ENCODE measurements at places on chromosomes 1 and 21.

DNA sequence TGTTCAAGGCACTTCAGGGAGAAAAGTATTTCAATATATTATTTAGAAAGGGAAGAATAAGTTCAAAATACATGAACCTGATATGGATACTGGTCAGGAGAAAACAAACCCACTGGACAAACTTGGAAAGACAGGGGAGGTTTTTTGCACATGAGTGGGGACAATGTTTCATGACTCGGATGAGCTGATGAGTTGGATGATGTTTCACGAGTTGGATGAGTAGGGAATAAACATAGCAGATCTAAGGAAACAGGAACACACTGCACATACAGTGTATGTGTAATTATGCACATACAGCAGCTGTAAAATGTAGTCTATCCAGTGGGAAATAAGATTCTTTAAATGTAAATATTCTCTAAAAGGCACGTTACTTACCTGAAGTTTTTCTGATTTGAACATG, 682.9 kb upstream of the ADAMTS5 start:
- DNase-seq, result no peak

DNA sequence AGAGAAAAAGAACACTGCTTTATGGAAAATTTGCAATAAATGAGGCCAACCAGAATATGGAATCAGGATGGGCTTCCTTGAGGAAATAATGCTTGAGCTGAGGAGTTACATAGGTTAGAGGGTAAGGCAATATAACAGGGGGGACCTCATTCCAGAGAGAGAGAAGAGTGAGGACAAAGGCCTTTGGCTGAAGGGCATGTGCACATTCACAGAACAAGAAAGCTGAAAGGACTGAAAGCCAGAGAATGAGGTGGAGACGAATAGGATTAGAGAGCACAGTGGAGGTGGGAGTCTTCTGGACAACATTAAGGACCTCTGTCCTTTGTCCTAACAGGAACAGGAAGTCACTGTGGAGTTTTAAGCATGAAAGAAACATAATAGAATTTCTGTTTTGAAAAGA, 60.7 kb upstream of the MROH9 start:
- DNase-seq, result no peak

DNA sequence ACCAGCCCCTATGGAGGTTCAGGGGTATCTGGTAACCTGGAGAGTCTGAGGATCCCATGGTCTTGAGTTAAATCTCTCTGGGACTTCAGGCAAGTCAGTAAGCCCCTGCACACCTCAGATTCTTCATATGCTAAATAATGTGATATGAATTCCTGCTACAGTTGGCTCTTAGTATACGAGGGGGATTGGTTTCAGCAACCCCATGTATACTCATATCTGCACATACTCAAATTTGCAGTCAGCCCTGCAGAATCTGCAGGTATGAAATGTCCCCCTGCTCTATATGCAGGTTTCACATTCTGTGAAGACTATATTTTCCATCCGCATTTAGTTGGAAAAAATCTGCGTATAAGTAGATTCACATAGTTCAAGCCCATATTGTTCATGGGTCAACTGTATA, 136.6 kb downstream of the TOMM20 start:
- DNase-seq, result no peak

- DNase-seq, result no peak
Measured at GRCh38 chr1:91836331-91837040, 49.5 kb downstream of the TGFBR3 start.

DNA sequence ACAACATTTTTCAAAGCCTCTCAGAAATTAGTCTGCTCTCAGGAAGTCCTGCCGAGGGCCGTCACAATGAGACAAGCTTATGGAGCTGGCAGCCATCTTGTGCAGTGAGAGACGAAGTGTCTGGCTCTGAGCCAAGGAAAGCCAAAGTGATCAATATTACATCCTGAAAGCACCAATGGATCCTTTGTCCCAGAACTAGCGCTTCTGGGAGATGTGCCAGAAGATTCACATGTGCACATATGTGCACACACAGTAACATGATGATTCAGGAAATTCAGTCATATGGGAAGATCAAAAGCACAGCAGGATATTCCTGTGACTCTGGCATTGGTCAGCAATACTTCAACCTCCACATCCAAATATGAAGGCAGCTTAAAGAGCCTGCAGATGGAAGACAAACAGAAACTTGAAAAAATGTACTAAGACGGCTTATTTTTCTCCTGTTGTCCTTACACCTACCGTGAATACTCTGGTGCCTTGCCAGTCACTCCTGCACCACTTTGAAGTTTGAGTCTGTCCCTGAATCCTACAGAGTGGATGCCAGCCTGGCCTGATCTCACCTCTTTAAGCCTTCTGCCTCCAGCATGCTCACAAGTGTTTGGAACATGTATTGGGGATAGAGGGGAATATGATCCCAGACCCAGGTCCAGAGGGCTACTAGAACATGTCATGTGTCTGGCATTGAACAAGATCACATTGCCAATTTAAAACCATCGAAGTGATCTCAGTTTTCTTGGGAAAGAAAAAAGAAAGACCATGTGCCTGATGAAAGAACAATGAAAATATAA, 44.5 kb upstream of the PRRX1 start:
- DNase-seq, result no peak

GRCh38 chr1:217495249-217495648, 135.6 kb downstream of the GPATCH2 start:
- no peak for DNase-seq

- peak; percentile 61 for DNase-seq
Measured at GRCh38 chr1:154999571-155000410, 2.8 kb upstream of the ZBTB7B start.

DNA sequence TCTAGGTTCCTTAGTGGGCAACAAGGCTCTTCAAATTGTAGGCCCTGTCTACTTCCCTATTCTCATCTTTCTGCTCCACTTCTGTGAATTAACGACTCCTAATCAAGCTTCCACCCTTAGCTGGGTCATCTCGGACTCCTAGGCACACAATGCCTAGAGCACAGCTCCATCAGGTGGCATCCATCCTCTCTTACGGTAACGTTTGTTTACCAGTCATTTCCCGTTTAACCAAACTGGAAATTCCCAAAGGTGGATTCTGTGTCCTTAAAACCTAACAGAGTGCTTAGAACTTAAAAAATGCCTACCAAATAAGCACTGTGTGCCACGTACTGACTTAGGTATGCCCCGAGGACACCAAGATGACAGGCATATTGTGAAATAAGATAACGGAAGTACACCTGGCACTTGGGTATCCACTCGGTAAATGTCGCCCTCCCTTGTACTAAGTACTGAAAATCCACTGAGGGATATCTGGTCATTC, 1.5 kb downstream of the PARP1 start:
- peak; percentile 74 for DNase-seq

GRCh38 chr1:240820816-240821215, 208.9 kb upstream of the GREM2 start:
- DNase-seq, result no peak
